Retinal pigment epithelial cell (primary cell): ENCODE measurements at places on chromosomes 3 and 15.

GRCh38 chr3:28232659-28233058 lies 8.8 kb upstream of the CMC1 start:
- DNase-seq, result no peak

- no peak for DNase-seq
Observed at GRCh38 chr15:56948000-56948763, 29.7 kb downstream of the TCF12 start.

GRCh38 chr3:45010811-45011333 lies 15.2 kb upstream of the CLEC3B start:
- no peak for DNase-seq

DNA sequence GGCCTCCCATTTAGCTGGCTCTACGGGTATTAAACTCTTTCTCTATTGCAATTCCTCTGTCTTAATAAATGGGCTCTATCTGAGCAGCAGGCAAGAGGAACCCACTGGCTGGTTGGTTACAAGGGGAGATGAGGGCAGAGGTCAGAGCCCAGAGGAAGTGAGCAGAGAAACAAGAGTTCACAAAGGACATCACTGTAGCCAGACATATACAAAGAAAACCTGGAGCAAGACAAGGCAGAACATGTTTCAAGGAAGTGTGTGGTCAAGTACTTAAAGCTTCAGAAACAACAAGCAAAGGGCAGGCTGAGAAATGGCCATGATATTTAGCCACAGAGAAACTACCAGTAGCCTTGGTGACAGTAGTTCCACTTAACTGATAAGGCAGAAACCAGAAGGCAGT lies 24.3 kb downstream of the SUSD5 start:
- no peak for DNase-seq

GRCh38 chr3:48662753-48663488 lies at the start of gene CELSR3:
TSS of gene CELSR3 (minus strand) at chr3:48662886. CDS start at chr3:48662634, 252 bp downstream.
- DNase-seq, result peak; percentile 75

GRCh38 chr3:188939814-188940572 lies 231.8 kb upstream of the TPRG1 start:
- DNase-seq, result no peak

- no peak for DNase-seq
Observed at GRCh38 chr3:14122301-14122700, 2.4 kb downstream of the CHCHD4 start.

DNA sequence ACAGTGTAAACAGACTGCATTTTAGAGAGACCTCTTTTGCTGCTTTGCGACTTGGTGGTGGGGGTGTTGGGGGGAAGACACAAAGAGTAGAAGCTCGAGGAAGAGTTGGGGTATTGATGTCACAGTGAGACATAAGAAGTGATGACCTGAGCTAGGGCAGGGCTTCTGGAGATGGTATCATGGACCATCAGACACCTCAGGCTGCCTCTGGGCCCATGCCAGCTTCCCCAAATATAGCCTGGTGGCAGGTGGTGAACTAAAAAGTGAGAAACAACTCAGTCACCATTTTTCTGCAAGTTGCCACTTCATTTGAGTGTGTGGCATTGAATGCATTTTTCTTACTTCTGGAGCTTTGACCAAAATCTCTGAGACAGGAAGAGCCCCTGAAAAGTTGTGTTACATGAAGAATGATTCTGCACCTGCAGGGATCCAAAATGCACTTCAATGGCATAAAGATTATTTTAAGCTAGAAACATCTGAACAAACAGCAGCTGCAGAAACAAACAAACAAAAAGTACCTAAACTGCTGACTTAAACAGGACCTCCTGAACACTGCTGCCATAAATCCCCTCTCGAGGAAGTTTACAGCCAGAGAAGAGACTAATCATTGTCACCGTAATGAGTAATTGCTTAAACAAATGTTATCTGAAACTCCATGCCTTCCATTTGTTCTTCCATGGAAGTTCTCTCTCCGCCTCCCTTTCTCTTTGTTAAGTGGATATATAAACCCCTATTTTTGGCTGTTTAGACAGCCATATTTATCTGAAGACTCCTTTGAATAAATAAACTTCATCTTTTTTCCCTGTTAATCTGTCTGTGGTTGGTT lies 15.2 kb upstream of the XIRP1 start:
- DNase-seq, result no peak

DNA sequence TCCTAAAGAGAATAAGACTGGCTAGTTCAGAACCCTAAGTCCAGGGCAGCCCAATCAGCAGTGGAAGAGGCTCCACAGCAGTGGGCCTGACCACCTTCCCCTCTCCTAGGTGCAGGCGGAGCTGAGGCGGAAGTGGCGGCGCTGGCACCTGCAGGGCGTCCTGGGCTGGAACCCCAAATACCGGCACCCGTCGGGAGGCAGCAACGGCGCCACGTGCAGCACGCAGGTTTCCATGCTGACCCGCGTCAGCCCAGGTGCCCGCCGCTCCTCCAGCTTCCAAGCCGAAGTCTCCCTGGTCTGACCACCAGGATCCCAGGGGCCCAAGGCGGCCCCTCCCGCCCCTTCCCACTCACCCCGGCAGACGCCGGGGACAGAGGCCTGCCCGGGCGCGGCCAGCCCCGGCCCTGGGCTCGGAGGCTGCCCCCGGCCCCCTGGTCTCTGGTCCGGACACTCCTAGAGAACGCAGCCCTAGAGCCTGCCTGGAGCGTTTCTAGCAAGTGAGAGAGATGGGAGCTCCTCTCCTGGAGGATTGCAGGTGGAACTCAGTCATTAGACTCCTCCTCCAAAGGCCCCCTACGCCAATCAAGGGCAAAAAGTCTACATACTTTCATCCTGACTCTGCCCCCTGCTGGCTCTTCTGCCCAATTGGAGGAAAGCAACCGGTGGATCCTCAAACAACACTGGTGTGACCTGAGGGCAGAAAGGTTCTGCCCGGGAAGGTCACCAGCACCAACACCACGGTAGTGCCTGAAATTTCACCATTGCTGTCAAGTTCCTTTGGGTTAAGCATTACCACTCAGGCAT lies 33.7 kb downstream of the VIPR1 start:
- no peak for DNase-seq

- DNase-seq, result no peak
Observed at GRCh38 chr3:107850681-107851080, 240.2 kb downstream of the CD47 start.

GRCh38 chr15:69637818-69638217 lies 185.2 kb downstream of the RPLP1 start:
- DNase-seq, result no peak

GRCh38 chr3:48187579-48188265 lies 495 bp downstream of the CDC25A start:
- no peak for DNase-seq

DNA sequence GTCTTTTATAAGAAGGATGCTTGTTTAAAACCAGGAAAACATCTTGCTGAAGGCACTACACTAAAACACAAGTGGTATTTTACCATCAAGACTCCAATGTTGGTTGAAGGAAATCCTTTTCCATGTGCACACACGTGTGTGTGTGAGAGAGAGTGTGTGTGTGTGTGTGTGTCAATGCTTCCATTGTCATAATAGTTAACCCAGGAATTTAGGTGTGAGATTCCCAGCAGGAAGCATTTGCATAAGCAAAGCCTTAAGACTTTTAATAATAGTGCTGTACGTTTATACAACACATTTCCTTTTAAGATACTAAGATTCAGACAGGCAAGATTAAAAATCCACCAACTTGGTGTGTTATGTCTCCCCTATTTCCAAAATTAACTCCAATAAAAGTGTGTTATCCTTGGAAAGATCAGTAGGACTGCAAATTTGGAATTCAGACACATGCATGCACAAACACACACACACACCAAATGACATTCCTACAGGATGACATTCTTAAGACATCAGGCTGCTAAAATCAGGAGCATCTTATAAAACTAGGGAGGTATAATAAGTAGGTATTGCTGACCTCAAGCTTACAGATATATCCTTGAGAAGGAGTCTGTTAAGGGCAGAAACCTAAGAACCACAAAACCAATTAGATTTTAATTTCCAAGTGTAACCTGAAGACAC lies 18.3 kb downstream of the LMCD1 start:
- DNase-seq, result no peak

DNA sequence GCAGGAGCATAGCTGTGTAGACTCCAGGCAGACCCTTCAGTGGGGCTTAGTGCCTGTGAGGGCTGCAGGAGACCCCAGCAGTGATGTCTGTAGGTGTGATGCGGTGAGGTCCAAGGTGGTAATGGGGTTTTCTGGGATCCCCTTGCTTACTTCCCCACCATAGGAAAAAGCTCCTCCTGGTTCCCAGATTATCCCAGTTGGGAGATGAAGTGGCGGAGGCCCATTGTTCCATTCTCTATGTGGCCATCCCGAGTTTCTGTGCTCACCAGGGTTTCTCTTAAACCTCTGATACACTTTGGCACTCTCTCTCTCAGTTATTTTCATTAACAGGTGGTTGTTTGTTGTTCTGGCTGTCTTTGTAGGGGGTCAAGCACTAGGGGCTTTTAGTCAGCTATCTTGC lies 146.7 kb upstream of the IGF1R start:
- DNase-seq, result no peak

GRCh38 chr3:106167728-106168127 lies 298.9 kb upstream of the CBLB start:
- no peak for DNase-seq

- DNase-seq, result no peak
Observed at GRCh38 chr3:129473769-129474152, 33.7 kb downstream of the IFT122 start.

- DNase-seq, result no peak
Observed at GRCh38 chr15:44798826-44799225, 62.5 kb downstream of the TRIM69 start.

DNA sequence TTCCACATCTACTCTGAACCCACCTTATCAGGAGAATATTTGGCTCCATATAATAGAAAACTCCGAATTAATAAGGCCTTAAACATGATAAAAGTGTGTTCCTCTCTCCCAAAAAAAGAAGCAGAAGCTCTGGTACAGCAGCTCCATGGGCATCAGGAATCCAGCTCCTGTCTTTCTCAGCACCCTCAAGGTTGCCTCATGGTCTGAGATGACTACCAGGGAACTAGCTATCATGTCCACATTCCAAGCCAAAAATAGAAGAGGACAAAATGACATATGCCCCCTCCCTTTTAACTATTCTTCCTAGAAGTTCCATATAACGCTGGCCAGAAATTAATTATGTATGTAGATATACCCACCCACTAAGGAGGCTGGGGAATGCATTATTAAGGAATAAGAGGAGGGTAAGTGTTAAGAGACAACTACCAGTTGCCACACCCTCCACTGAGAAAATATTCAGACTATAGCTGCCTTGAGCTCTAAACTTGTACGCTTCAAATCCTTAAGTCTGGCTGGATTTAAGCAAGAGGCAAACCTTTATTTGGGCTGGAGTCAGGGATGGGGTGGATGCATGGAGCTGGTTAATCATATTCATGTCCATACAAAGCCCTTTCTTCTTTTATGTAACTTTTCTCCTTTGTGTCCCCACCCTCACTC lies 35.8 kb upstream of the CTDSPL start:
- DNase-seq, result no peak

GRCh38 chr3:70820397-70820796 lies 508.0 kb upstream of the MDFIC2 start:
- DNase-seq, result no peak

DNA sequence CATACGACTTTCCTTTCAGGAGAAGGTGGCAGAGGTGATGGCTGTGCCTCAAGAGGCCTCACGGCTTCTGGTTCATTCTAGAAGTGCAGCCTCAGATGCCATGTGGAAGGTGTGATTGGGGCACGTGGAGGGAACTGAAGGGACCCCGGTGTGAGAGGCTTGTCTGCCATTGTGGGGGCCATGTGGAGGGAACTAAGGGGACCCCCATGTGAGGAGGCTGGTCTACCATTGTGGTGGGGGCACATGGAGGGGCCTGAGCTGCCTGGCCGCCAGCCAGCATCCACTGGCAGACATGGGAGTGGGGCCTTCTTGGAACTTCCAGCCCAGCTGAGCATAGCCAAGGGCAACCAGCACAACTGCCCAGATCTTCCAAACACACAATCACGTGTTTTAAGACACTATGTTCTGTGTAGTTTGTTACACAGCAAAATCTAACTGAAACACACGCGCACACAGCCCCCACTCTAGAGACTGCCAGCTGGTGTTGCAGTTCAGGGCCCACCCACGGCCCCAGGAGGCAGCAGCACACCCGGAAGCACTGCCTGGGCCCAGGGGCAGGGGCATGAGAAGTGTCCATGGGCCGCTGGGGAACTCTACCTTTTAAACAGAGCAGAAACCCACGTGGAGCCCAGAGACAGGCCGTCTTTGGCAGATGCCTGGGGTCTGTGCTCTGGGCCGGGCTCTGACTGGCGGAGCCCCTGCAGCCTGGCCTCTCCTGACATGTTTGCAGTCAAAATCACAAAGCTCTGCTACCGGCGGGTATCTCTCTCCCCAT lies 66.8 kb downstream of the IQSEC1 start:
- no peak for DNase-seq

DNA sequence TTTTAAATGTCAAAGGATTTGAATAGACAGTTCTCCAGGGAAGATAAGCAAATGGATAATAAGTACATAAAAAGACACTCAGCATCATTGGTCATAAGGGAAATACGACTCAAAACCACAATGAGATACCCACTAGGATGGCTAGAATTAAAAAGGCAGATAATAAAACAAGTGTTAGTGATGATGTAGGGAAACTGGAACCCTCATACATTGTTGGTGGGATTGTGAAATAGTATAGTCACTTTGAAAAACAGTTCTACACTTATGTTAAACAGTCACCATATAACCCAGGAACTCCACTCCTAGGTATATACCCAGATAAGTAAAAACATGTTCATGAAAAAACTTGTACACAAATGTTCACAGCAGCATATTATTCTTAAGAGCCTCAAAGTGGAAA lies 72.5 kb downstream of the GPR156 start:
- DNase-seq, result no peak

GRCh38 chr3:117219296-117219695 lies 509.7 kb downstream of the TUSC7 start:
- DNase-seq, result no peak

GRCh38 chr3:48428572-48429316 lies 1.1 kb downstream of the PLXNB1 start:
- DNase-seq, result no peak

DNA sequence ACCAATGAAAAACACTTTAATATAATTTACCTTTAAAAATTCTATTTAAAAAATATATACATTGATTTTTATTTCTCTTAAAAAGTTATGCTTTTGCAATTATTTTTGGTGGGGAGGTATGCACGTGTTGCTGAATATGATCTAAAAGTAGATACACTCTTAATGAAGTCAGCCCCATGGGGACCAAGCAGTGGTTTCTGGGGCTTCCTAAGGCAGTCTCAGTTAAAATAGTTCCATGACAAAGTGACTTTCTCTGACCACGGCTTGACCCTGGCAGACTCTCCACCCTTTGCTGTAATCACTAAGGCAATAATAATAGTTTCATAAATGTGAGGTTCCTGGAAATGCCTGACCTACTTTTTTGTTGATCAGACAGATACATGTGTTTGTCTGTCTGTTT lies 50.4 kb downstream of the CCR4 start:
- DNase-seq, result no peak

GRCh38 chr15:64619880-64620839 lies 155.2 kb downstream of the RBPMS2 start:
- DNase-seq, result no peak

- no peak for DNase-seq
Observed at GRCh38 chr15:63599401-63600000, 2.3 kb downstream of the FBXL22 start.

GRCh38 chr3:169117264-169117663 lies 546.2 kb downstream of the MECOM start:
- no peak for DNase-seq

- no peak for DNase-seq
Observed at GRCh38 chr15:75067123-75067830, 43.9 kb downstream of the PPCDC start.
